ENCODE measurements at places on chromosomes 7 and 10.
A peak's percentile ranks its signal among the peaks of the same experiment; 100 is the strongest.

GRCh38 chr7:96826089-96826488 lies 116.4 kb upstream of the SEM1 start:
- no peak for DNase-seq

DNA sequence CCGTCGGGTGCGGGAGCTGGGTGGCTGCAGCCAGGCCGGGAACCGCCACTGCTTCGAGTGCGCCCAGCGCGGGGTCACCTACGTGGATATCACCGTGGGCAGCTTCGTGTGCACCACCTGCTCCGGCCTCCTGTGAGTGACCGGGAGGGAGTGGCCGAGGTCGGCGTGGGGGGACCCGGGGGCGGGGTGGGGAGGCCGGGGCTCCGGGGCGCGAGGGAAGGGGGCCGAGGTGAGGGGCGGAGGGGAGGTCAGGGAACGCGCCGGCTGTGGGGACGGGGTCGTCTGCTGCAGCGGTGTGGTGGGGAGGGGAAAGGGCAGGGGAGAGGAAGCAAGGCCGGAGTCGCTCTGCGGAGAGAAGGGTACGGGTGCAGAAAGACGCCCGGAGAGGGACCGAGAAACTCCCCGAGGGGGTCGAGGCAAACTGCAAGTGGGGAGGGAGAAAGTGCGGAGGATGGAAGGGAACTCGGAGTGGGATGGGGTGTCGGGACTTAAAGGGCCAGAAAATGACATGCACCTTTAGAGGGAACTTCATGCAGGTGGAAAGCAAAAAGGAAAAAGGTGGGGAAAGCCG lies 518 bp downstream of the AGFG2 start:
- no peak for DNase-seq

- DNase-seq, result no peak
Measured at GRCh38 chr7:118472581-118472980, 248.1 kb downstream of the ANKRD7 start.

- DNase-seq, result no peak
Measured at GRCh38 chr7:138741453-138741735, 40.2 kb upstream of the SVOPL start.

- DNase-seq, result no peak
Measured at GRCh38 chr7:134827436-134827835, 48.0 kb downstream of the CALD1 start.

DNA sequence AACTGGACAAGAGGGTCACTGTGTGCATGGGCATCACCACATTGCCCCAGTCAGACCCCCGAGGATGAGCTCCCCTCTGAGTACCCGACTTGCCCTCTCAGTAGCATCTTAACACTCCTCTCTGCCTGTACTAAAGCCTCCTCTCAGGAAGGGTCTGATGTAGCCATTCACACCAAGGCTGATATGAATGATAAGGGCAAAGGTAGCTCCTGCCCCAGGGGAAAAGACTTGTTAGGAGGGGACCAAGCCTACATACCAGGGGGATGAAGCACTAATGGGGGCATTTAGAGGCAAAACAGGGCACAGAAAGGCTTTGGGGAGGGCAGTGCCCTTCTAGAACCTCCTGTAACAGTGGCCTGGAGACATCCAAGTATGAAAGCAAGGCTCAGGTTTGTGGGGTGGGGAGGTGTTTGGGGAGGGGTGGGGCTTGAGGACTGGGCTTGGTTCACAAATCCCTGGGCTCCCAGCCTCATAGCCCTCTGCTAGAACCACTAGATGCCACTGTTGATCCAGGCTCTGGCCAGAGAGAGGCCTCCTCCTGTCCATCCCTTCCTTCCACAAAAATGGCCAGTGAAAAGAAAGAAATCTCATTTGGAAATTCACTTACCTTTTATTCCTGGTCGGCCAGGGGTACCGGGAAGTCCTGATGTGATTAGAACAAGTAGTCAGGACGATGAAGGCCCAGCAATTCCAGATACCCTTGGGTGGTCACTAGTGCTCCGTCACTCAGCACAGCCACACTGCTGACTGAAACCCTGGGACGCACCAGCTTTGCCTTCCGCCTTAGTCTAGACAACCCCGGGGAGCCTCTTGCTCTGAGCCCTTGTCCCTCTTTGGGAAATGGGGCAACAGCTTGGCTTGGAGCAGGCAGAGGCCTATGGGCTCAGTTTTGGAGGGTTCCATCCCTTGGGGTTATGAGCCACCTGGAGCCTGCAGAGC lies 40.3 kb downstream of the COL17A1 start:
- DNase-seq, result no peak

GRCh38 chr7:45026984-45027773 lies 27.2 kb downstream of the CCM2 start:
- no peak for DNase-seq

- no peak for DNase-seq
Measured at GRCh38 chr10:28396331-28396730, 93.5 kb upstream of the MPP7 start.

GRCh38 chr7:80499350-80499953 lies 12.4 kb downstream of the GNAT3 start:
- no peak for DNase-seq

DNA sequence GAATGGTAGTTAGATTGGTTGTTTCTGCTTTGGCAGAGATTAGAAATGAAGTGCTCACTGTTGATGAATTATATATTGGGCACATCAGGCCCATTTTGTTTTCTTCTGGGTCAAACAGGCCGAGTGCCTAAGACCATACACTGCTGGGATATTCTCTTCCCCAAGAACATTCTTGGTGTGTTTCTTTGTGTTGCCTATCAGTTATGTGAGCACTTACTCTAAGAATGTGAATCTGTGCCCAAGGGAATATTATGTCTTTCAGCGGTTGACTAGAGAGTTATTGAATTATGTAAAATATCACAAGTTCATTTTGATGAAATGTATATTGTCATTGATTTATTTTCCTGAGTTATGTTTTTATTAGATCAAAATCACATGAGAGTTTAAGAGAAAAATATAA lies 255.5 kb upstream of the SMIM30 start:
- DNase-seq, result no peak

- DNase-seq, result no peak
Measured at GRCh38 chr7:47949703-47950102, 1.4 kb upstream of the PKD1L1 start.

- DNase-seq, result no peak
Measured at GRCh38 chr10:69831231-69831855, 29.6 kb downstream of the COL13A1 start.

GRCh38 chr10:111493024-111493625 lies 416.3 kb downstream of the ADRA2A start:
- no peak for DNase-seq

- DNase-seq, result no peak
Measured at GRCh38 chr7:114084472-114085312, 165.9 kb upstream of the PPP1R3A start.

DNA sequence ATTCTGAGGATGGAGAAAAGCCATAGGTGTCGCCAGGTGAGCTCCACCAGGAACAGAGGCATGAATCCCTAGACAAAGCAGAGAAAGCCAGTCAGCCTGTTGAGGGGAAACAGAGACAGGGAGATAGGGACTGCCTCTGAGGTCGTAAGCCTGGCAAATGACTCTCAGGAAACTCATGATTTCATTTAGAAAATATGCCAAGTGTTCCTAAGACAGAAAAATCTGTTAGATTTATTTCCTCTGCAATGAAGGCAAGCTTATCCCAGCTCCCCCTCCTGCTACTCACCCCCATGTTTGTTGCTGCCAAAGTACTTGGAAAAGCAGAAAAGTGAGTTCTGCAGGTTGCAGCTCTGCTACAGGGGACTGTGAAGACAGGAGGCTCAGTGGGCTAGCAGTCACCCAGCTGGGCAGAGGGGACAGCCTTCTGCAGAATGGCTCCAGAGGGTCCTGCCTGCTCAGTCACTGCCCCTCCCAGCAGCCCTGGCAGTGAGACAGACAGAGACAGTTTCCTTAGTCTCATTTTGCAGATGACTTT lies 184.3 kb downstream of the ADRA2A start:
- DNase-seq, result no peak

GRCh38 chr10:55474258-55474657 lies 673.2 kb upstream of the PCDH15 start:
- DNase-seq, result no peak

DNA sequence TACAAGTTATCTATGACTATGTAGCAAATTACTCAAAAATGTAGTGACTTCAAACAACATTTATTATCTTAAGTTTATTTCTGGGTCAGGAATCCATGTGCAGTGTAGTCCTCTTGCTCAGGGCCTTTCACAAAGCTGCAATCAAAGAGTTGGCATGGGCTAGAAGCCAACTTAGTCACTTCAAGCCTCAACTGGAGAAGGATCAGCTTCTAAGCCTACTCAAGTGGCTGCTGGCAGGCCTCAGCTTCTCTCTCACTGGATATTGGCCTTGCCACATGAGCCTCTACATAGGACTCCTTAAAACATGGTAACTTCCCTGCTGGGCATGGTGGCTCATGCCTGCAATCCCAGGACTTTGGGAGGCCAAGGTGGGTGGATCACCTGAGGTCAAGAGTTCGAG lies 5.0 kb upstream of the NFE2L3 start:
- no peak for DNase-seq

- DNase-seq, result no peak
Measured at GRCh38 chr7:45701701-45702510, 127.7 kb downstream of the ADCY1 start.

GRCh38 chr10:93921338-93921737 lies 27.6 kb downstream of the SLC35G1 start:
- DNase-seq, result no peak

DNA sequence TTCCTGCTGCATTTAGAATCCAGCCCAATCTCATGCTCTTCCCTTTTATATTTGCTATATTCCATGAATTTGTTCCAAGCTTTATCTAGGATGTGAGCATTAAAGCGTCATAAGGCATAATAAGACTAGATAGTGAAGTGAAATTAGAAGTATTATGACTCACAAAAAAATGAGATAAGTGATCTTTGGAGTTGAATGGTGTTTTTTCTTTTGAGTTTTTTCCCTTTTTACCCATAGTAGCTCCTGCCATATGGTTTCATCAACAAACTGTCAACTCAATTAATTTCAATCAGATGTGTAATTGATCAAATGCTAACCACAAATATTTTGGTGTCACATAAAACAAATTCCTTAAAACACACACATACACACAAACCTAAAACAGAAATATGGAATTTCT lies 17.0 kb downstream of the KLHDC10 start:
- DNase-seq, result no peak

DNA sequence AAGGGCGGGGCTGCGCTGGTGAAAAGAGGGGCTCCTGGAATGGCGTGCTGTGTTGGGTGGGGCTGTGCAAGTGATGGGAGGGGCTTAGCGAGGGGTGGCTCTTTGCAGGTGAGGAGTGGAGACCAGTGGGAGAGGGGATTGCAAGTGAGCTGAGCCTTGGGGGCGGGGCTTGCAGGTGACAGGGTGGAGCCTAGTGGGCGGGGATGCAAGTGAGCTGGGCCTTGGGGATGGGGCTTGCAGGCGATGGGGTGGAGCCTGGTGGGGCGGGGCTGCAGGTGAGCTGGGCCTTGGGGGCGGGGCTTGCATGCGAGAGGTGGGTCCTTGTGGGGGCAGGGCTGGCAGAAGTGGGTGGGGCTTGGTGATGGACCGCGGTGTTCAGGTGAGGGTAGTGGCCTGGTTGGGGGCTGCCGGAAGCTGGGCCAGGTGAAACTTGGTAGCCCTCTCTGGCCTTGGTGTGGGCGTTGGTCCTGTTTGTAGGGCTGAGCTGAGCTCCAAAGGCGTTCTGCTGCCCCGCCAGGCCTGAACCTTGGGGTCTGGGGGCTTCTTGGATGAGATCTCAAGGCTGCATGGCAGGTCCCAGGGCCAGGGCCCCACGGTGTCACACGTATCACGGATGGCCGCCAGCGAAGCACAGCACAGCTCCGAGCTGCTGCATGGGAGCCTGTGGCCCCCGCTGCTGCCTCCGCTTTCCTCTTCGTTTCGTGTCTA lies 743 bp upstream of the PITRM1 start:
- DNase-seq, result no peak

- no peak for DNase-seq
Measured at GRCh38 chr7:45407730-45408408, 166.3 kb upstream of the ADCY1 start.

- DNase-seq, result no peak
Measured at GRCh38 chr7:2269991-2270460, 28.0 kb downstream of the NUDT1 start.

GRCh38 chr7:56079450-56080185 lies 13.1 kb downstream of the PHKG1 start:
- DNase-seq, result no peak

- DNase-seq, result no peak
Measured at GRCh38 chr10:60463746-60464145, 74.1 kb upstream of the ANK3 start.

GRCh38 chr10:72694476-72695369 lies 2.8 kb downstream of the MCU start:
- DNase-seq, result no peak

- DNase-seq, result peak; percentile 14
Measured at GRCh38 chr7:151992375-151992774, 33.1 kb upstream of the GALNT11 start.

DNA sequence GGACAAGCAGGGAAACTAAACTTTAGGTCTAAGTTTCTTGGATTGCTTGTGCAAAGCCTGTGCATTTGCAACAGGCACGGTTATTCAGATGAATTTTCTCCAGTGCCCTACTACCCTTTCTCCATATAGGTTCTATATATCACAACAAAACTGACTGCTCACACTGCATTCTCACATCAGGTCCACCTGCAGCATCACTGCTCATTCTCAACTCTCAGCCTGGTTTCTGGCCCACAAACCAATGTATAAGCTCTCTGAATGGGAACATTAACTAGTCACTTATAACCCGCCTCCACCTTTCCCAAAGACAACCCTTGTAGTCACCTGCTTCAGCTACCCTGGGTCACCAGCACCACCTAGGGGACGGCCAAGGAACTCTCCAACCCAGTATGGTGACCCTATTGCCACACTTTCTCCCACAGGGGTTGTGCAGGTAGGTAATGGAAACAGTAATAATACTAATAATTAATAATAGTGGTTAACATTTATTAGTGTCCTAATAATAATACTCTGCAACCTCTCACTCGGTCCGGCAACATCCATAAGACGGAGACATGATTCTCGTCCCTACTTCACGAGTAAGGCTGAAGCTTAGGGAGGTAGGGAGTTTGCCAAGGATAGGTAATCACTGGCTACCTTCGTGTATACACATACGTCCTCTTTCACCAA lies 97.3 kb downstream of the CLEC2L start:
- no peak for DNase-seq

DNA sequence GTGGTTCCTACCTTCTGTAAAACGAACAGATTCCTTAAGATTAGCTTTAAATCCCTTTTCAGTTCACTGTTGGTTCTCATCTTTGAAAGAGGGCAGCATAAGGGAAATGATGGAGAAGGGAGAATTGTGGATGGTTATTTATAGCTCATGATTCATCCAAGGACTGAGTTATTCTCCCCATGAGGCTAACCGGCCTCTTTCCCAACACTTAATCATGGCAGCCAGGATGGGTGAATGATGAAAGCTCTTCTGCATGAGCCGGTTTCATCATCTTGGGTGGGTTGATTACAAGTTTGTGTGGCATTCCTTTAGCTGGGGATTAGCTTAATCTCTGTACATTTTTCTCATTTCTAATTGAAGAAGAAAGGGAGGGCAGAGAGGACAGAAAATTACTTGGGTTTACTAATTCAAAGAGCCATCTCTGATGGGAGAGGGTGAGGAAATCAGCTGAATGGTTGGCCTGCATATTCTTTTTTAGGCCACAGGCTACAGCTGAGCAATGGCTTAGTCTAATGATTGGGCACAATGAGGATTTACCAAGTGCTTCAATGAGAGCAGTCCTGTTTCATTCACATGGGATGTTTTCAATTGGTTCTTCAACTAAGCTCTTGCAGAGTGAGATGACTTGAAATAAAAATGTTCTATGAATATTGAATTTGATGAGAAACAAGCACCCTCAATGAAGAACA lies 250.0 kb downstream of the BMPER start:
- no peak for DNase-seq

GRCh38 chr10:70063418-70064098 lies 10.9 kb downstream of the MACROH2A2 start:
- no peak for DNase-seq
